Stimulated activated CD4-positive, alpha-beta T cell treated with anti-CD3 and anti-CD28 coated beads, Interleukin-12 subunit alpha, Interleukin-12 subunit beta, amount 100 ng/mL, for 24 hours (primary cell): ENCODE measurements at places on chromosomes 2 and 18.

GRCh38 chr2:62972601-62973000 lies 78.0 kb upstream of the OTX1 start:
- no peak for DNase-seq

- DNase-seq, result no peak
Measured at GRCh38 chr2:10390369-10390801, 57.7 kb downstream of the ODC1 start.

DNA sequence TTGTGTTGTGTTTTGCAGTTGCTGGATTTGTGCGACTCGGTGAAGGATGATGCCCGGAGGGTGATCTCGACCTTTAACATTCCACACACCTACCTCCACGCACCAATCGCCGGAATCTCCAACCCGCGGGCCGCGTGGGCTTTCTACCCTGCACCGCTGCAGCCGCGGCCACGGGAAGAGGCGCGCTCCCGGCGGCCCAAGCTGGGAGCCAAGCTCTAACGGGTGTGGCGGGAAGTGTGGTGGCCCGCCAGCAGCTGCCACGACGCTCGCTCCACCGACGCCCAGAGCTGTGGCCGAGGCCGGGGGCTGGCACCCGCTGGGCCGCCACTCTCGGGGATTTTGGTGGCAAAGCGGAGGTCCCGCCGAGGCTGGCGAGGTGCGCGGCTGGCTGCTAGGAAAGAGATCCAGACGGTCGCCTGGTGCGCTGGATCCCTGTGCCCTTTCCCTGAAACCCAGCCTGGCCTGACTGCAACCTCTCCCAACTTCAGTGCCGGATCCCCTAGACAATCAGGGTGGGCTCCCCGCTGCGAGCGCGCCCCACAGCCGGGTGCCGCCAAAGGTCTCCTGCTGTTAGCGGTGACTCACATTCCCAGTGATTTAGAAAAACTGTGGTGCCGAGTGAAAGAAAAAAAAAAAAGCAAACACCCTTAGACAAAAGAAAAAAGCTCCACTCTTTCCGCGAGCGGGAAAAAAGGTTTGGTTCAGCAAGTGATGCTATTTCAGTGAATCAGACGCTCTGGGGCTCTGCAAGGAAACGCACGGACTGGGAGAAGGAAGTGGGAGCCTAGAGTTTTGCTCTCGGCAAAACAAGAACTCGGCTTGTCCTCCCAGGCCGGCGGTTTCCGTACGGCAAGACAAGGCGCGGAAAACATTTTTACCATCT lies 2.9 kb upstream of the BCL2L11 start:
- peak; percentile 45 for DNase-seq

DNA sequence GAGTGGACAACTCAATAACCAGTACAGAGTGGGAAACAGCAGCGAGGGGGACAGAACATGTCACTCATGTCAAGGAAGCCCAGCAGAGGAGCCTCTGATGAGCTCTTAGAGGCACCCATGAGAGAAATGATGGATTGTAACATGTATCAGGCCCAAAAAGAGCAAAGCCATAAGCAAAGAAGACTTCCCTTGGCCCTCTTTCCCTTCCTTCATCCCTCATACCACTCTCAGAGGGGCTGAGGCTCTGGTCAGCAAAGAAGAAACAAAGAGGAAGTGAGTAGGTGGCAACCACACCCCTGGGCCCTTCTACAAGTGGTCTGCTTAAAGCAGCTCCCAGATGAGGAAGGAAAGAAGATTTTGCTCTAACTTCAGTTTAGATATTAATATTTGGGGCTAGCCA lies 112.8 kb downstream of the CDC42EP3 start:
- DNase-seq, result no peak

- DNase-seq, result no peak
Measured at GRCh38 chr2:34419856-34420255, 820.8 kb upstream of the FAM98A start.

- no peak for DNase-seq
Measured at GRCh38 chr18:23317975-23318675, 135.0 kb upstream of the RIOK3 start.

- DNase-seq, result no peak
Measured at GRCh38 chr2:76178610-76179009, 467.9 kb upstream of the GCFC2 start.

- no peak for DNase-seq
Measured at GRCh38 chr2:154924531-154924930, 226.0 kb downstream of the KCNJ3 start.

DNA sequence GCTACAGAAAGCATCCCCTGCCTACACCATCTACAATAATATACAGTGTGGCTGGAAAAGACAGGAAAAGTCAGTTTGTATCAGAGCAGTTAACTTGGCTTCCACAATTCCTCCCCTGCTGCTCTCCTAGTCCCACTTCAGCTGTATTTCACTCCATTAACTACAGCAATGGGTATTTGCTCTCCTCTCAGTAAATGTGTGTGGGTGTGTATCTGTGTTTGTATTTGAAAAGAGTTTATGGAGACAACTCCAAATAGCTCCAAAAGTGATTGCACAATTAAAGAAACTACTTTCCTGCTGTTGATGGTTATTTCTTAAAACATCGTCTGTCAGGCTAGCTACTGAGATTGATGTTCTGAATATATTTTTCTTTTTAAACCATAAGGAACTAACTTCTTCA lies 333.7 kb upstream of the FIGN start:
- no peak for DNase-seq

- no peak for DNase-seq
Measured at GRCh38 chr2:165952741-165953211, 800 bp downstream of the TTC21B start.

GRCh38 chr18:12329125-12329698 lies 21.2 kb downstream of the TUBB6 start:
- no peak for DNase-seq

- DNase-seq, result no peak
Measured at GRCh38 chr2:207399301-207399700, 130.5 kb upstream of the CREB1 start.

DNA sequence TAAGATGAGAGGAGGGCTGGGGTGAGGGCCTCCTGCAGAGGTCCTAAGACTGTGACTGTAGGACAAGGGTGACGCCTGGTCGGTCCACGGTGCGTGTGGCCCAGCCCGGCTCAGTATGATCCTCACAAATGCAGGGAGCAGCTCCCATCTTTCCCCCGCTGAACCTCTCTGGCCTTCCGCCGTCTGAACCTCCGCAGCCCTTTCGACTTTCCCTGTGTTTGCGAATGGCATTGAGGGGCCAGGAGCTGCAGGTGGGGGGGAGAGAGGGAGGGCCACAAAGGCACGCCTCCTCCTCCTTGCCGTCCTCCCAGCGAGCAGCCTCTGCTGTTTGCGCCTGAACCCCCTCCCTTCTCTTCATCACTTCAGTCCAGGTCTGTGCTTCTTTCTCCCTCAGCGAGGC lies 68.6 kb upstream of the PXDN start:
- DNase-seq, result no peak

DNA sequence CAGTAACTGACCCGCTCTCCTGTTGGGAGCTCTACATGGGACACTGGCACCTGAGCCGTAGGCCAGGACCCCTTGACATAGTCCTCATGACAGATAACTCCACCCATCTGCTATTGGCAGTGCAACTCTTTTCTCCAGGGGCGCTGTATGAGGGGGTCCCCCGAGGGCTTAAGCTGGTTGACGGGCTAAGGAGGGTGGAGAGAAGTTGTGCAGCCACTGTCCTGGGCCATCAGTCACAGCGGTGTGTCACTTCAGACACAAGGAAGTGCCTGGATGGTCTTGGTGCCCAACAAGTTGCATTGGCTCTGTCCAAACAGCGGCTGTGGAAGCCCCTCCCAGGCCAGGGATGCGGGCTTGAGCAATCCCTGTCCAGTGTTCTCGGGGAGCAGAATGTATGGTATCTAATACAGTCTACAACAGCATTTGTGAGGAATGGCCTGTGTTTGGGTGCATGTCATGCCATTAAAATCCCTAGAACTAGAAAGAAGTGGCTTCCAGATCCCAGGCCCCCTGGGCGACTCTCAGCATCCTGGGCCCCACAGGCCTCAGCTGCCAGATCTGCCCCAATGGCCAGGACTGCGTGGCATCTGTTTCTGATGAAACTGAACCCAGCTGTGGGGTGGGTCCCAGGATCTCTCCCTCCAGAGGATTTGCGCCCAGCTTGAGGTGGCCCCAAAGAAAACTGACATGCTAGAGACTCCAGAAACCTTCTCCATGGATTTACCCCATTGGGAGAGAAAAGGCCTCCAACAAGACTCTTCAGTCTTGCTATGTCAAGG lies 23.3 kb downstream of the TTC32 start:
- DNase-seq, result no peak

- no peak for DNase-seq
Measured at GRCh38 chr2:158214431-158214830, 112.8 kb downstream of the UPP2 start.

- no peak for DNase-seq
Measured at GRCh38 chr2:185372188-185372587, 366.4 kb upstream of the FSIP2 start.

DNA sequence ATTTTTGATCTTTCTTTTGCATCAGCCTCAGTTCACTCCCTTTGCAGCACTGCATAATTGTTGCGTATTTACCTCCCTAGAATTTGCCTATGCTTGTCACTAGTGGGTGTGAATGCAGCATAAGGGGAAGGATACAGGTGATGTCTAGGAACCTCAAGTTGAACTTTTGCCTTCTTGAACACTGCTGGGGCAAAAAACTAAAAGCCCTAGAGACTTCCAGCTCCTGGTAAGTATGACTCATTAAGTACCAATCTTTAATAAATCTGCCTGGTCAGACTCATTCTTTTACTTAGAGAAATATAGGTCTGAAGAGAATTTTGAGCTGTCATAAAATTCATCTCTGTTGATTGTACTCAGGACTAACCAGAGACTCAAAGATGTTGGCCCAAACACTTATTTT lies 547.3 kb upstream of the FANCL start:
- no peak for DNase-seq

DNA sequence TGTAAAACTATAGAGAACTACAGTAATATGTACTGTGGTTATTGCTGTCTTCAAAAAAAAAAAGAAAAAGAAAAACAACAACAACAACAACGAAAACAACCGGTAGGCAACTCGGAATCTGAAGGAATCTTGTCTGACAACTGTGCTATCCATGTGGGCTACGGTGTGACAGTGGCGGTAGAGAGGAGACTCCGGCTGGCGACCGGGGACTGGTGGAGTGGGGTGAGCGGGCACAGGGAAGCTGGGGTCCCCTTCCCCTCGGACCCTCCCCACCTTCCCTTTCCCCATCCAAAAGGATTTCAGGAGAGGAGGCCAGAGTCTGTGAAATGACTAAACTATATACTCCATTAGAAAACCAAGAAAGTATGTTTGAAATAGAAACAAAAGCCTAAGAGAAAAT lies 22.9 kb downstream of the IGFBP5 start:
- DNase-seq, result no peak

- DNase-seq, result no peak
Measured at GRCh38 chr2:69625078-69625795, 18.3 kb downstream of the AAK1 start.

DNA sequence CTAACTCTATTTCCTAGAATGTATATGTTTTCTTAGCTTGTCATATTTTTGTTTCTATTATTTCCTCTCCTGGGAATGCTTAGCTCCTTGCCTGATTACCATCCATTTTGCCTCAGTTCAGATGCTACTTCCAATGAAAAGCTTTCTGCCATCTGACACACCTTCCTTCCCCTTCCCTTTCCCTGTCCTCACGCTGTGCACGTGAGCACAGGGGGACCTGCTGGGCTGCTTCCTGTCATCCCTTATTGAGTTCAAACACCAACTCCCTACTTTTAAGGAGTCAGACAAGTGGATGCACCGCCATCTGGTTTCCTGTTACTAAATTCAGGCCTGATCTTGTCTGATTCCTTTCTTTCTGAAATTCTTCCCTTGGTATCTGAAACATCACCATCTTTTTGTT lies 2.4 kb upstream of the INO80C start:
- no peak for DNase-seq

GRCh38 chr2:131126436-131126835 lies 21.3 kb downstream of the PLEKHB2 start:
- DNase-seq, result no peak

- no peak for DNase-seq
Measured at GRCh38 chr18:34493566-34494358, 216.3 kb upstream of the DTNA start.

GRCh38 chr2:232681527-232681926 lies 15.6 kb upstream of the GIGYF2 start:
- DNase-seq, result no peak

- no peak for DNase-seq
Measured at GRCh38 chr2:12173271-12173942, 427.0 kb downstream of the LPIN1 start.

DNA sequence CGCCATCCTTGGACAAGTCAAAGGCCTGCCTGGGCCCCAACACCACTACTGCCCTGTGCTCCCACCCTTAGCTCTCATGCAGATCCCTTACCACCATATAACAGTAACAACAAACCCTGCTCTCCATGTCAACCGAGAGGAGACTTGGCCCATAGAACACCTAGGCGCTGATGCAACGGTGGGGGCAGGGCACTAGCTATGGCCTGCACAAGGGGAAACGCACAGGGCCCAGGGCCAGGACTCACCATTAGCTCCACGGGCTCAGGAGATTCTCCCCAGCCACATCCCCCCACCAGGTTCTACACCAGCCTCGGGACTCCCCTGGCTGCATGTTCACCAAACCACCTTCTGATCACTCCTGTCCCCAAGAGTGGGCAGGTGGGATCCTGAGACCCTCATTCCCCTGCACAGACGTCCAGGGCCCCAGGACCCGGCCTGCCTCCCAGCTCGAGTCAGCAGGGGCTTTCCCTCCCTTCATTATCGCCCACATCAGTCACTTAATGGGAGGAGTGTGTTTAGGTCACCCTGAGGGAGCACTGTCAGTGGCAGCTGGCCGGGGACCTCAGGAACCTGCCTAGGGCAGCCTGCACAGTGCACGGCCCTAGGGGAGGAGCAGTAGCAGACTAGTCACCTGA lies 29.3 kb downstream of the ANKMY1 start:
- DNase-seq, result no peak

GRCh38 chr2:21535826-21536225 lies 412.1 kb downstream of the TDRD15 start:
- DNase-seq, result no peak

GRCh38 chr2:100741880-100742276 lies 78.1 kb upstream of the NPAS2 start:
- DNase-seq, result no peak

DNA sequence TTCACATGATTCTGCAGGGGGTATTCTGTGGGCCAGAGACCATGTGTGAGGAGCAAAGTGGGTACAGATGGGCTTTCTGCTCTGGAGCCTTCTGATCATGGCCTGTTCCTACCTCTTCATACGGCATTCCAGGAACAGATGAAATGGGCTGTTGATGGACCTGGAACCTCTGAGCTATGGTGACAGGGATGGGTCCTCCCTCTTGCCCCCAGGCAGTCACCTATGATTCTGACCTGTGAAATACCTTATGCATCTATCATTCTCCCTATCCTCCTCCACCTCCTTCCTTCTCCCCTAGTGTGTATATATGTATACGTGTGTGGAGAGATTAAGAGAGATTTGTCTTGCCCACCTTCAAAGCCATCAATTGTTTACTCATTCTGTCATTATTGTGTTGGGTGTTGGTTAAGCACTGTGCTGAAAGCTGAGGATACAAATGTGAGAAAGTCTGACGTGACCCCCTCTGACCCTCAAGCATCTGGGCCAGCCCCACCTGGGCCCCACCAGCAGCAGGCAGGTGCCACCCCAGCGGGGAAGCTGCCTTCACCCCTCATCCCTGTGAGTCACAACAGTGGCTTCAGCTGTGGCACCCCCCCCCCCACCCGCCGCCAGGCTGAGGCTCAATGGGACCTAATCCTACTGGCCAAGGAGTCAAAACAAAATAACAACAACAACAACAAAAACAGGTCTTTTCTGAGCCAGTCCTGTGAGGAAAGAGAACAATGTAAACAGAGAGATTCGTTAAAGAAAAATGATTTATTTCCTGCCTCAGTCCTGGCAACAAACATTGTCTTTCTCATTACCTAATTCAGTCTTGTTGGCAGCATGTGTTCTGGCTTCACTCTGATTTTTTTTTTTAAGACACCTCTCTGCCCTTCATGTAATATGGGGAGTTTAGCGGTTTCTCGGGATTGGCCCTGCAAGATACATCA lies 103.8 kb upstream of the CDC42EP3 start:
- no peak for DNase-seq
